ENCODE measurements at places on chromosomes 4 and X.

DNA sequence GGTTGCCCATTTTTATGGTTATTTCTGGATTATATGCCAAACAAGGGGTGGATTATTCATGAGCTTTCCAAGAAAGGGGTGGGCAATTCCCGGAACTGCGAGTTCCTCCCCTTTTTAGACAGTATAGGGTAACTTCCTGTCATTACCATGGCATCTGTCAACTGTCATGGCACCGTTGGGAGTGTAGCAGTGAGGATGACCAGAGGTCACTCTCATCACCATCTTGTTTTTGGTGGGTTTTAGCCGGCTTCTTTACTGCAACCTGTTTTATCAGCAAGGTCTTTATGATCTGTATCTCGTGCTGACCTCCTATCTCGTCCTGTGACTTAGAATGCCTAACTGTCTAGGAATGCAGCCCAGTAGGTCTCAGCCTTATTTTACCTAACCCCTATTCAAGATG lies 57.6 kb downstream of the SH3KBP1 start:
- no peak for DNase-seq

GRCh38 chr4:98446499-98447375 lies 185.6 kb downstream of the RAP1GDS1 start:
- DNase-seq: no peak

GRCh38 chr4:109957227-109957626 lies 44.5 kb downstream of the EGF start:
- DNase-seq: no peak

DNA sequence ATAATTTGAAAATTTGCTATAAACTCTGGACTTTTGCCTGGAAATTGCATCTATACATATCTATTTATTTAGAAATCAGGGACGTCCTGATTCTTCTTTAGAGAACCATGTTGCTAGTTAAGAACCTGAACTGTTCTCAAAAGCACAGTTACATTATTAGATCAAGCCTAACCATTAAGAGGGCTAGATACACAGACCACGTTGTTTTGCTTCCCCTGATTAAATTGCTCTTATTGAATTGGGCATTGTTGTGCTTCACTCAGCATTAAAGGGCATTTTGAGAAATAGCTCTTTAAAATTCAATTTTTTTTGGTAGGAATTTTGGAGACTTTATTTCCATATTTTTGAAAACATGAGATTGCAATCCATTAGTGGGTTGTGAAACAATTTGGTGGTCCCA lies 44.4 kb downstream of the FIP1L1 start:
- no peak for DNase-seq

- DNase-seq: peak; percentile 90
These were observed at the start of gene ELF2 for GRCh38 chr4:139177049-139177868. ELF2 (minus strand) TSS chr4:139177218; CDS start chr4:139137701, 39,517 bp downstream.

DNA sequence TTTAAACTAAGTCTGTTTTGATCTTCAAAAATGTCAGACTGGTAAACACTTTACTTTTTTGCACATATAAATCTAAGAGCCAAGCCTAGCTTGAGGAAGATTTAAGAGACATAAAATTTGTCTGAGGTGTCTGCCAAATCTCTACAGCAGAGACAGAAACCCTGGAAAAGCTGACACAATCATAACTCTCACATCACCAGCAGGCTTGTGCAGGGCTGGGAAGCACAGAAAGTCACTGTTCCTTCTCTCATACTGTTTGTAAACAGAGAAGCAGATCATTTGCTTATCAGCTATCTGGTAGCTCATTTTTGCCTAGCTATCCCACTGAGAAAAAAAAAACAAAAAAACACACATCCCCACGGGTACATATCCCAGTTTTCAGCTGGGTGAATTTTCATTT lies 7.0 kb downstream of the ENOX2 start:
- peak; percentile 1 for DNase-seq

- no peak for DNase-seq
These were observed 46.2 kb downstream of the SLC9A7 start for GRCh38 chrX:46712764-46713163.

DNA sequence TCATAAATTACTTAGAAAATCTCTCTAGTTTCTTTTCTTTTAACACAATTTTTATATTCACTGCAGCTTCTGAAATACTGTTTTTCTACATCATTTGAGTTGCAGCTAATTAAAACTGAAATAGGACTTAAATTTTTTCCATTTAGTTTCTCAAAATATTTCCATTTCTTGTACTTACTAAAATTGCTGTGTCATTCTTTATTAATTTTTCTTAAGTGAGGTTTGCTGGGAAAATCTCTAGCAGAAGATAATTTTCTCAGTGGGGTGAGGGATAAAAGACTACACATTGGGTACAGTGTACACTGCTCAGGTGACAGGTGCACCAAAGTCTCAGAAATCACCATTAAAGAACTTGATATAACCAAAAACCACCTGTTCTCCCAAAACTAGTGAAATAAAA lies 57.7 kb downstream of the RNF150 start:
- no peak for DNase-seq

GRCh38 chr4:24053934-24054333 lies 164.1 kb upstream of the PPARGC1A start:
- no peak for DNase-seq

DNA sequence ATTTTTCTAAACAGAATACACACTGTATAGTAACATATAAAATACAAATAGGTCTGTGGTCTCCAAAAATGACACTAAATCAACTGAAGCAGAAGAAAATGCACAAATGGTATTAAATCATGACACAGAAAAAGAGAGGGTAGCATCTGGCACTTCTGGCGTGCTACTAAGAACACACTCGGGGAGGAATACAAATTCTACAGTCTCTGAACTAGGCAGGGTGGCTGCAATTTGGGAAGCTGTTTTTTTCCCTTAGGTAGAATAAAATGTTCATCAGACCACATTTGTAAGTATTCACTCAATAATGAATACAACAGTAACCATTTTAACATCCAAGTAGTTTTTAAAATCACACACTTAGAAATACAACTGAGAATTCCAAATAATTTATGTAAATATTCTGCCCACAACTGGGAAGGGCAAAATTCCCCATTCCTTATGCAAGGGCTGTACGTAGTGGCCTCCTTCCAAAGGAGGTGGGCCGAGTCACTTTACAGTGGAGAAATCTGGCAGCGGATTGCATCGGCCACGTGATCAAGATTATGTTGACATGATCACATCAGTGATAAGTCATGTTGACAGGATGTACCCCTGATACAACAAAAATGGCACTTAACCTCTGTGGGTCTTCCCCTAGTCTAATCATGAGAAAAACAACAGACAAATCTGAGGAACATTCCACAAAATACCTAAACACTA lies 101.1 kb downstream of the TSPAN5 start:
- DNase-seq: no peak

GRCh38 chr4:108369035-108369655 lies 200.4 kb upstream of the LEF1 start:
- no peak for DNase-seq

DNA sequence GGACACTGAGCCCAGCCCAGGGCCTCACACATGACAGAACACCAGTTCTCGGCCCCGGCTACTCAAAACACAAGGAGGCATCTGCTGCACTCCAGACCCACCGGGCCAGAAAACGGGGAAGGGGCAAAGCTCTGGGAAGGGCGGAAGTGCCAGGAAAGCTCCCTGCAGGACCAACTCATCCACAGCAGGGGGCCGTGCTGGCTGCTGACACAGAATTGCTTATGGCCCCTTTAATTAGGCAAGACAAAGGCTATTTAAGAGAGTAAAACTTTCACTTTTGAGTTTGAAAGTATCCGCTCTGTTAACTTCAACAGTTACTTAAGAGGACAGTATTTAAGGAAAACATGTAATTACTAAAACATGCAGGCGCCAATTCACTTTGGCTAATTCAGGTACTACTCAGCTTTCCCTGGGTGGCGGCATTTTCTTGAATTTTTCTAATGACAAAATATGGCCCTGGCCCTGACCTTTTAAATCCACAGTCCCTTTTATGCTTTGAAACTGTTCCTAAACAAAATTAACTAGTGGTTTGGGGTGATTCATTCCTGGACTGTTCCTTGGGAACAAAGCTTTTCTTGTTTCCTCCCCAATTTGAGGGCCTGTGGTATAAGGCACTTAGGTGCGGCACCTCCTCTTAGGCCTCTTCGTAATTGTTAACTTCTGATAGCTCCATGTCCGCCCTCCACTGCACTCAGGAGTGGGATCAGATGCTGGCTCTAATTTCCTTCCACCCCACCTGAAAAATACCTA lies 40.4 kb downstream of the NSG1 start:
- no peak for DNase-seq

DNA sequence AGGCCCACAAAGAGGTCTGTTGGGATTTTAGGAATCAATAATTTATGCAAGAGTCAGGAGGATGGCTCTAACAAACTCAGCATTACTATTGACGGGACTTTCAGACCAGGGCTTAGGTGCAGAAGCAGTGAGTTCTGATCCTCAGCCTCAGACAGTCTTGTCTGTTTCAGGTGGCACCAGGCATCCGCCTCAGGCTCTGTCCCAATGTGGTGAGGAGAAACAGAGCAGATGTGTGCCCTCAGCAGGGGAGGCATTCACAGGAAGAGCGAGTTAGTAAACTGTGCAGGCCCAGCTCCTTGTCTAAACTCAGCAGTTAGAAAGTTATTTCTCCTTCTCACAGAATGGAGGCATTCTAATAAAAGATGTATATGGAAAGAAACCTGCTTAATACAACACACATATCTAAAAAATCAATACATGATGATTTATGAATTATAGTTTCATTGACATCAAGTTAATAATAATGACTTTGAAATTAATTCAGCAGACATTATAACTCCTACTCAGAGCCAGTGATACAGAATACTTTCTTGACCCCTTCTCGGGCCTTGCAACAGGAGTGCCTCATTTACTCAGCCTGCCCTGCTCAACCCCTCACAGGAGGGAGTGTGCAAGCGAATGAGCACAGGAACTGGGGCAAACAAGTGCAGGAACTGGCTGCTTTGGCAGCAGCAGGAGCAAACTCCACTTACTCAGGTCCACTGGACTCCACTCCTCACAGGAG lies 202.8 kb upstream of the SMIM31 start:
- no peak for DNase-seq

GRCh38 chrX:50770702-50771101 lies 43.3 kb downstream of the SHROOM4 start:
- DNase-seq: no peak

- DNase-seq: no peak
These were observed 4.8 kb downstream of the TBC1D14 start for GRCh38 chr4:6914448-6914847.

GRCh38 chr4:137367620-137368019 lies 164.7 kb downstream of the PCDH18 start:
- no peak for DNase-seq

DNA sequence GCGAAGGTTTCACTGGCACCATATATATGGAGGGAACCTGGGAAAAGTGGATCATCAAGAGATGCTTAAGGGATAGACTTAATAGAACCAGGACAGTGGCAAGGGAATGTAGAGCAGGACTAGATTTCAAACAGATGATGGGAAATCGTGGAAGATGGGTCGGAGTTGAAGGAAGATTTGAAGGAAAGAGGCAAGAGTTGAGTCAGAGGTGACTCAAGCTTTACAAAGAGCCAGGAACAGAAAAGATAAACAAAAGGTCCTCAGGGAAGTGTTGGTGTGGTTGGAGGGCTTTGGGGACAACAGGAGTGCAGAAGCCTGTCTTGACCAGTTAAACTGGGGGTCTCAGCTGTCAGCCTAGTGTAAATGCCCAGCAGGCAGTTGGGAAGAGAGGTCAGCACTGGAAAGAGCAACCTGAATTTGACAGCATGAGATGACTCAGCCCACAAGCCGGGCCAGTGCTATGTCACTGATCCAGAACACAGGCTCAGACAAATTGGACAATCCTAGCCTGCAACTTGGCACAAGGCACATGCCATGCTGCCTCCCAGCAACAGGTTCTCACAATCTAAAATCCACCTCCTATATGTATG lies 230.5 kb downstream of the IDS start:
- no peak for DNase-seq

GRCh38 chr4:87555773-87556619 lies 26.8 kb upstream of the SPARCL1 start:
- DNase-seq: no peak

- DNase-seq: no peak
These were observed 103.3 kb upstream of the TLR3 start for GRCh38 chr4:185965426-185966384.

- no peak for DNase-seq
These were observed 149.3 kb upstream of the GYPA start for GRCh38 chr4:144289667-144290428.

- no peak for DNase-seq
These were observed 122.4 kb upstream of the ETNPPL start for GRCh38 chr4:108885211-108885610.

DNA sequence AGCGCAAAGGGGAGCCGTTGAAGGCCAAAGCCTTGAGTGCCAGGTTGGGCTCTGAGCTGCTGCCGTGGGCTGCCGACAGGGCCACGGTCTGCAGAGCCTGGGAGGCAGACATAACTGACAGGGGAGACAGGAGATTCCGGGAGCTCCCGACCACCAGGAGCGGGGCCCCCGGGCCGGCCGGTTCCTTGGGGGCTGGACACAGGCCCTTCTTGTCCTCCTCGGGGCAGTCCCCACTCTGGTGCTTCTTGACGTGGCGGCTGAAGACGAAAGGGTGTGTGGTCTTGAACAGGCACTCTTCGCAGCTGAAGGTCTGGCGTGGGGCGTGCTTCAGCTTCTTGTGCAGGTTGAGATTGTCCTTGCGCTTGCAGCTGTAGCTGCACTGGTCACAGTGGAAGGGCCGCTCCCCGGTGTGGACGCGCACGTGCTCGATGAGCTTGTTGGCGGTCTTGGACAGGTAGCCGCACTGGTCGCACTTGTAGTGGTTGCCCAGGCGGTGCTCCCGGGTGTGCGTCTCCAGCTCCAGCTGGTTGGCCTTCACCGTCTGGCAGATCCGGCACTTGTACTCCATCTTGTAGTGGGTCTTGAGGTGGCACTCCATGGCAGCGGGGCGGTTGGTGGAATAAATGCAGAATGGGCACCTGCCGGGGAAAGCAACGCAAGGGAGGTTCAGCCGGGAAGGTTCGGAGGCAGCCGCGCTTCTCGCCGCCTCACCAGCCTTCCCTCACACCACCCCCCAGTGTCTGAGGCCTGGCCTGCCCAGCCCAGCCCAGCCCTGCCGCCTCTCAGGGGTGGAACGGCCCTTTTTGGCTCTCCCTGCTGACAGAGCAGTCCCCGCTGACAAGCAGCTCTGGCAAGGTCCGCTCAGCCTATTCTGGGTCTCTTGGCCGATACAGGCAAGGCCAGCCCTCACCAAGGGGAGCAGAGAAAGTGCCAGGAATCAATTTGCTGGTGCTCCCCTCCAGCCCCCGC lies 81.3 kb downstream of the C4orf51 start:
- peak; percentile 31 for DNase-seq

- DNase-seq: no peak
These were observed 756 bp downstream of the IGFBP7 start for GRCh38 chr4:57109411-57109846.

- DNase-seq: no peak
These were observed 136.1 kb downstream of the MID1IP1 start for GRCh38 chrX:38937400-38937799.

GRCh38 chr4:185304541-185304940 lies 91.2 kb downstream of the LRP2BP start:
- no peak for DNase-seq
